Ovary (tissue), 10 donors: ENCODE measurements at places on chromosomes 5 and 9. TPM values are rescaled to one million over a fixed set of nuclear protein-coding genes. Genes with fewer than 3 reads are reported as not detected.
A peak's percentile ranks its signal among the peaks of the same experiment; 100 is the strongest.

DNA sequence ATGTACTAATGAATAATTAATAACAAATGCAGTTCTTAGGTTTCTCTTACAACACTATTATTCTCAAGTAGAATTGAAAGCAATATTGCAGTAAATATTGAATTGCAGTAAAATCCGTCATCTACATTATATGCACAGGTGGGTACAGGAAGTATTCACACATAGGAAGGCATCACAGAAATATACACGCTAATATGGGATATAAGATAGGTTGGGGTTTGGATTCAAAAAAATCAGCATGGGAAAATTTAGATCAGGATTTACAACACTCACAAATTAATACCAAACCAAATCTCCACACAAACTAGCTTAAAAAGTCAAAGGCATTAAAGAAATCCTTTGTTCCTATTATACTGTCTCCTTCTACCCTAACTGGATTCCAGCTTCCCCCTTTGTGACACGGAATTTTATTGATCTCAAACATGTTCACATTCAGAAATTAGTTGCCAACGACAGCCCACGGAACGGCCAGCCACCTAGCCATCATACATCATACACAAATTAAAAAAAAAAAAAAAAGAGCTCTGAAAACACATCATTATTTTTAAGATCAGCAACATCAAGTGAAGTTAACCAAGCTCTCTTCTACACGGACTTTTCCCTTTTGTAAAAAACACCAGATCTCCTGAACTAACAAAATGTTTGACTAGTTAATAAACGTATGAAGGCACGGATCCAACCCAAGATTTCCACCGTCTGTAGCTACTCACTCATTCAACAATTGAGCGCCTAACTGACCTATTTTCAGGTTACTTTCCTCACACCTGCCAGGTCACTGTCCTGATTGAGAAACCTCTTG lies 2.2 kb downstream of the NR6A1 start:
- DNase-seq: no peak

GRCh38 chr9:107249665-107250285 lies 33.3 kb upstream of the RAD23B start:
- no peak for DNase-seq

DNA sequence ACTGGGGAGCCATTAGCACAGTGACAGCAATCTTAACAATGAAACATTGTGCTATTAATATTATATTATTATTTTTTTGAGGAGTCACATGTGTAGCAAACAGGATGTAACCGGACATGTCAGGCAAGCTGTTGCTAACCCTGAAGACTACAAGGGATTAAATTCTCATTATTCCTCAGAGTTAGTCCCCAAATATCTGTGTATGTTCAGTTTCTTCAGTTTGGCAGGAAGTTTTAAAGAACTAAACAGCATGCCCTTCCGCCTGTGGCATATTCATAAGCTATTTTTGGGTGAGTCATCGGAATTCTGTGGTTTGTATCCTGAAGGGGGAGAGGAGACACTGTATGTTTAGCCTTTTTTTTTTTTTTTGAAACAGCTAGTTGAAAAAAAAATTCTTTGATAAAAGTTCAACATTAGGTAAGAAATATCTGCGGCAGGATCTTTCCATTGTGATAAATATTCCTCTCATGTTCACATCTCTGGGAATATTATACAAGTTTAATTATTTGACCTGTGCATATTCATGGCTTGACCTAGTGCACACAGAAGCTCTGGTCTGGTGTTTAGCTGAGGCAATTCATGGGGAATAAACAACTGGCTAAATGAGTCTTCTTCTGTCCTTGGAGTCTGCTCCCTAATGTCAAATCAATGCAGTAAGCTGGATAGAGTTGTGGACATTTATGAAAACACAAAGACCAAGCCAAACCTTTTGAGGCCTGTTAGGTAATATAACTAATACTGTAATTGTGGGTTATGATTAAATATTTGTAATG lies 202.7 kb upstream of the CDKN2B start:
- no peak for DNase-seq

GRCh38 chr5:87245451-87245850 lies 22.2 kb upstream of the RASA1 start:
- no peak for DNase-seq

DNA sequence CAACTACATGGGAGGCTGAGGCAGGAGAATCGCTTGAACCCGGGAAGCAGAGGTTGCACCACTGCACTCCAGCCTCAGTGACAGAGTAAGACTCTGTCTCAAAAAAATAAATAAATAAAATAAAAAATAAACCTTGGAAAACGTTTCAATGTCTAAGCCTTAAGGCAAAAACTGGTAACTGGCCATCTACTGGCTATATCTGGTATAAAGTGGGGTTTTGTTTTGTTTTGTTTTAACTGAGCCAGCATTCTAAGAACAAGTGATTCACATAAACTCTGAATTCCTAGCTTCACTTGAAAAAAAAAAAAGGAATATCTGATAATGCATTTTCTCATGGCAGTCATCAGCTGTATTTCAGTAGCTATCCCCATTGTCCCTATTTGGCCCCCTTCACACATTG lies 126.1 kb upstream of the EFNA5 start:
- DNase-seq: no peak

GRCh38 chr5:88374391-88374790 lies 105.7 kb upstream of the TMEM161B start:
- DNase-seq: no peak

GRCh38 chr5:68749631-68750030 lies 344.2 kb upstream of the SLC30A5 start:
- no peak for DNase-seq

DNA sequence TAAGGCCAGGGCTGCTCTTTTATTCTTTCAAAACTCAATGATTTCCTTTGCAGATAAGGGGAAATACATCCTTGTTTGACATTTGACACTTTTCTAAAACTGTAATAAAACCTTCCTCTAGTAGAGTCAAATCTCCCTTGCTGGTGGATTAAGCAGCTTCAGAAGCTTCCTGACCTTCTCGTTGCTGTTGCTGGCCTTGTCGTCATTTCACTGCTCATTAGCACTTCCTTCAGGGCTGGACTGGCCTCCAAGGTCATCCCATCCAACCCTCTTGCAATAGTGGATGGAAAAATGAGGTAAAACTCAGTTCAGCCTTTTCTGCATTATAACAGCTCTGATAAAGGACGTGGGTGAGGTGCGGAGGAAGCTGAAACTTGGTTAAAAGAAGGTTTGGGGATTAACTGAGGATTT lies 1.1 kb upstream of the ADAMTSL1 start:
- peak; percentile 19 for DNase-seq

DNA sequence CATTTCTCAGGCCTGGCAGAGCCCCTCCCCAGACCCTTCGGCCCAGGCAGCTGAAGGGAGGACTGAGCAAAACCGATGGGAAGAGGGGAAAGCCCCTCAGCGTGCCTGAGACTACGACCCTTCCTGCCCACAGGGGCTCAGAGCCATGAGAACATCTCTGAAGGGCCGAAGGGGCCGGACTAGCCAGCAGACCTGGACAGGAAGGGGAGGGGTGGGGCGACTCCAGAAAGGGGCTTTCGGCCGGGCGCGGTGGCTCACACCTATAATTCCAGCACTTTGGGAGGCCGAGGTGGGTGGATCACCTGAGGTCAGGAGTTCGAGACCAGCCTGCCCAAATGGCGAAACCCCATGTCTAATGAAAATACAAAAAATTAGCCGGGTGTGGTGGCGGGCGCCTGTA lies 85.8 kb upstream of the PHYKPL start:
- no peak for DNase-seq

- DNase-seq: no peak
These were observed 5.3 kb downstream of the SLC25A25 start for GRCh38 chr9:128073253-128073886.

- DNase-seq: no peak
These were observed 19.3 kb upstream of the CDKN2B start for GRCh38 chr9:22028394-22028793.

- DNase-seq: no peak
These were observed 139.5 kb downstream of the BARX1 start for GRCh38 chr9:93815677-93816076.

- DNase-seq: no peak
These were observed 34.3 kb downstream of the MTMR12 start for GRCh38 chr5:32278406-32278805.

DNA sequence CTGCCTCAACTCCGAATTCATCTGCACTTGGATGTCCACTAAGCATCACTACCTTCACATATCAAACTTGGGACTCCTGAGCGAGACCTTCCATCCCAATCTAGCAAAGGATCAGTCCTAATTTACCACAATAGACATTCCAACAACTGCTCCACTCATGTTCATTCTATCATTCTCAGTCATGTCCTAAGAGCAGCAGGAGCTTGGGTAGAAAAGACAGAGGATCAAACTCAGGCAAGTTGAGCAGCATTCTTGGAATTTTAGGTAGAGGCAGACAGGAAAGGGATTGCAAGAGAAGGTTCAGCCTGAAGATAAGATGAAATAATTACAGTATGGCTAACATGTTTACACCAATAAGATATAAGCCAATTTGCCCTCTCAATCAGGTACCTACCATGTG lies 51.7 kb downstream of the AUH start:
- DNase-seq: no peak

DNA sequence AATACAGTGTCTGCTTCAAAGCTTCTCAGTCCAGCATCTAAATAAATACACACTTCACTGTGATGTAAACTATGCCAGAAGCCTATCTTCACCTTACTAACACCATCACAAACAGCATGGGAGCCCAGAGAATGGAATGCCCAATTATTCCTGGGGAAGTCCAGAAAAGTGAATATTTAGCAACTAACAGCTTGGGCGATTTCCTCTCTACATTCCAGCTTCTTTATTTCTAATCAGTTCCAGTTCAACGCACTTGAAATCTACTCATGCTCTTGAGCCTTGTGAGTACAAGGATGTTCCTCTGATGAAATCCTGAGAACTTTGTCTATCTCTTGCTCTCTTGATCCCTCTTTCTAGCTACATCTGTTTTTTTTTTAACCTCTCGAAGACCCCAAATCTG lies 100.4 kb upstream of the C9orf72 start:
- DNase-seq: no peak

GRCh38 chr9:76101491-76101890 lies 211.0 kb downstream of the PCSK5 start:
- no peak for DNase-seq

- DNase-seq: no peak
These were observed 116.7 kb upstream of the PITX1 start for GRCh38 chr5:135150767-135151166.

- no peak for DNase-seq
These were observed 526.7 kb upstream of the WWC1 start for GRCh38 chr5:167764641-167765289.

DNA sequence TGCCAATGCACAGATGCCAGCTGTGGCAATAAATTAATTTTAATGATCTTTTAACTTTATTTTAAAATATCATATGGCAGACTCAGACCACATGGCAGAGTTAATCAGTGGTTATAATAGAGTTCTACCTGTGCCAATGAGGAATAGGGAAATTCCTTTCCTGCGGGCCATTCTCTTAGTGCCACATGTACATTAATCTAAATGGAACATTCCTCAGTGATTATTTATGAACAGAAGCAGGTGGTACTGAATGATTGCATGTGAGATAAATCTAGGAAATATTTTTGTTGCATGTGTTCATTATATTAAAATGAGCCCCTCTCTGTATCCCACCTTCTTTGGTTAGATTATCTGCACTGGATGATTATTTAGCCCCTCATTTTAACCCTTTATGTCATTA lies 102.3 kb downstream of the CCDC192 start:
- no peak for DNase-seq

DNA sequence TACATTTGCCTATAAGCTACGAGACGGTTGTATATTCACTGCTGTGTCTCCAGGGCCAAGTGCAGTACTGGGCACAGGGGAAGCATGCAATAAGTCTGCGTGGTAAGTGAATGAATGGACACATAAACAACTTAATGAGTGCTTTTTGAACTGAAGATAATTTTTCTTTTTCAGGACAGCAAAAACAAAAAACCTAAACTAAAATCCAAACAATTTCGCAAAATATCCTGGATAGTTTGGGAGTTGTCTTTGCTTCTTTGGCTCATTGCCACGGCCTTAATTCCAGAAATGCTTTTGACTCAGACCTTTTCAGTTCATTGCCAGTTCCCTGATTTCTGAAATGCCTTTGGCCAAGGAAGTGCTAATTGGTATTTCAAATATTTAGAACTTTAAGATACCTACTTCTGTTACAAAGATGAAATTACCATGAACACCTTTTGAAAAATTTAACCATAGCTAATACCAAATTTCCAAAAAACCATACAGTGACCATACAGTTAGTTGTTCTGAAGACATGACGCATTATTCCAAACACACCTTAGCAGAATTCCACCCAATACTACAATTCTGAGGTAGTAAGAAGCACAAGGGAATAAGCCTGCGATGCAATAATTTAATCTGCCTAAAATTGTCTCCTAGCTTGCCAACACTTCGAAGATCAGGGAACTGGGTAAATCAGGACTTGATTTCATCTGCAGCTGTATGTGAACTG lies 42.8 kb downstream of the TEK start:
- DNase-seq: no peak

GRCh38 chr5:96683392-96683791 lies 21.2 kb downstream of the CAST start:
- no peak for DNase-seq

- no peak for DNase-seq
These were observed 24.4 kb upstream of the FIBCD1 start for GRCh38 chr9:130963337-130963908.

DNA sequence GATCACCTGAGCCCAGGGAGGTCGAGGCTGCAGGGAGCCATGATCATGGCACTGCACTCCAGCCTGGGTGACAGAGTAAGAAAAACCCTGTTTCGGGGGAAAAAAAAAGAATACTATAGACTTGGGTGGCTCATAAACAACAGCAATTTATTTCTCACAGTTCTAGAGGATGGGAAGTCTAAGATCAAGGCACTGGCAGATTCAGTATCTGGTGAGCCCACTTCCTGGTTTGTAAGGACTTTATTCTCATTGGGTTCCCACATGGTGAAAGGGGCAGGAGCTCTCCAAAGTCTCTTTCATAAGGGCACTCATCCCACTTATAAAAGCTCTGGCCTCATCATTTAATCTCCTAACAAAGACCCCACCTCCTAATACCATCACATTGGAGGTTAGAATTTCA lies 8.7 kb downstream of the HINT1 start:
- no peak for DNase-seq

- DNase-seq: no peak
These were observed 18.7 kb upstream of the COL5A1 start for GRCh38 chr9:134622896-134623257.

GRCh38 chr5:41686191-41686590 lies 175.8 kb upstream of the PLCXD3 start:
- DNase-seq: no peak

DNA sequence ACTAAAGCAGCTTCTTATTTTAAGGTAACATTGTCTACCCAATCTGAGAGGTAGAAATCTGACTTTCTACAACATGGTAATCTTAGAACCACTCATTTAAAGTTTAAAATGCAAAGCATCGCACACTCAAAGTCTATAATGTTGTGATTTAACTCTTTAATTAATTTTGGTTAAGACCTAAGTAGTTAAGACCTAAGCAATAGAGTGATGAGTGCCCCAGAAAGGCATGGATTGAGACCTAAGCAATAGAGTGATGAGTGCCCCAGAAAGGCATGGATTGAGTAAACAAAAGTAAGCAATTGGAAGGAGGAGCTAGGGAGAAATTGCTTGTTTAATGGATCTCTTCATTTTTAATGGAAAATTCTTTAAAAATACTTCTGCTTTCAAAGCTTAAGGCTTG lies 86.8 kb downstream of the NLN start:
- no peak for DNase-seq

The CFAP77 gene
- total RNA-seq: not detected

The TRPM6 gene
- total RNA-seq: 0.47 TPM

The CDH10 gene
- total RNA-seq: not detected

The SLC25A2 gene
- total RNA-seq: not detected

The IL33 gene
- total RNA-seq: 12.4 TPM

The FCN2 gene
- total RNA-seq: not detected

The HSD17B4 gene
- 133 TPM for total RNA-seq
